ENCODE measurements at places on chromosomes 1 and 21.

- peak; percentile 21 for DNase-seq
These were observed 251.9 kb downstream of the DPYD start for GRCh38 chr1:97668945-97669344.

- no peak for DNase-seq
These were observed 24.6 kb downstream of the IER5 start for GRCh38 chr1:181113059-181113641.

DNA sequence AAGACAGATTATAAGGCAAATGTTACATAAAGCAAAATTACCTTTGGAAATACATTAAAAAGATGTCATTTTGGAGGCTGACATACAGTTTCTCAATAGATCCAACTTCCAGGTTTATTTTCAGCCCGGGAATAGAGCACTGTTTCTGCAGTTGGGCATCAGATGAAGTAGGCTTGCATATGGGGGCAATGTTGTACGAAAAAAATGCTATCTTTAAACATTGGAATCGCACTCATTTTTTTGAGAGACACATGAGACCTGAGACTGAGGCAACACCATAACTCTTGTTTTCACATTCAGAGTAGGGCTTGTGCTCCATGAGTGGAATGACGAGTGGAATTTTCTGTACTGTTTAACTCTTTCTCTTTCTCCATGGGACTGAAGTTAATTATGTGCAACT lies 122.4 kb upstream of the ZRANB2 start:
- DNase-seq = no peak

DNA sequence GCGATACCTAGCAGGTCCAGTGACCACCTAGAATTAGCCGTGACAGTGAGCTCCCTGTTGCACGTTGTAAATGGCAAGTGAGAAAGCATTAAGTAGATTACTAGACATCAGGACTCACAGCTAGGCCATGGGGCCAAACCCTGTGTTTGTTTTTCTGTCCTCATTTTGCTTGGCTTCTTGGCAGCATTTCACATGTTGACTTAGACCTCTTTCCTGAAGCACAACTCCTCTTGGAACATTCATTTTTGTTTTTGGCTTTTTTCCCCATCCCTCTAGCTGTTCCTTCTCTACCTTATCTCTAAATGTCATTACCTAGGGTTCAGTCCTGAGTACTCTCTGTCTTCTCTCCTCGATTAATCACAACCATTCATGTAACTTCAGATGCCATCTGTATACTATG lies 16.9 kb upstream of the PTPN14 start:
- no peak for DNase-seq

DNA sequence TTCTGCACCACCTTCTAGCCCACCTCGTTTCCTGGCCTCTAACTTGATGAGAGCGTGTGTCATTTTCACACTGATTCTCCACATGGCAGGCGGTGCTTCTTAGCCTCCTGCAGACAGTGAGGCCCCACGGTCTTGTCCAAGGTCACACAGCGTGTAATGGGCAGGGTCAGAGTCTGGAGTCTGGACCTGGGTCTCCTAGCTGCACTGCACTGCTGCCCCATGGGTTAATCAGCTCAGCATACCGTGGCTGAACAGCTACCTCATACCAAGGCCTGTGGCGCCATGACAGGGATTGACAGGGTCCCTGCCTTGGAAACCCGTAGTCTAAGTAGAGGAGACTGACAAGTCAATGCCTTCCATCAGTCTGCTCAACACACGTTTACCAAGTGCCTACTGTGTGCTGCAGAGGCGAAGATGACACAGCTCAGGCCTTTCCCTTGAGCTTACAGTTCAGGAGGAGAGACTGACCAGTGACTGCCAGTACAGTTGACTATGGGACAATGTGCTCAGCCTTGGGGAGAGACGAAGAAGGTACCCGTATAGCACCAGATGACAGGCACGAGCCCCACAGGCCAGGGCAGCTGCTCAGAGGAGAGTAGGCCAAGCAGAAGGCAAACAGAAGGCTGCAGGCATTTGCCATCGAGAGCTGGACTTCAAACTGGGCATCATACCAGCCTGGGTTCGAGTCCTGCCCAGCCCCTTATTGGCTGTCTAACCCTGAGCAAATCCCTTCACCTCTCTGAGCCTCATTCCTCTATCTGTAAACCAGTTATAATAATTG lies 5.5 kb downstream of the PCSK9 start:
- no peak for DNase-seq

DNA sequence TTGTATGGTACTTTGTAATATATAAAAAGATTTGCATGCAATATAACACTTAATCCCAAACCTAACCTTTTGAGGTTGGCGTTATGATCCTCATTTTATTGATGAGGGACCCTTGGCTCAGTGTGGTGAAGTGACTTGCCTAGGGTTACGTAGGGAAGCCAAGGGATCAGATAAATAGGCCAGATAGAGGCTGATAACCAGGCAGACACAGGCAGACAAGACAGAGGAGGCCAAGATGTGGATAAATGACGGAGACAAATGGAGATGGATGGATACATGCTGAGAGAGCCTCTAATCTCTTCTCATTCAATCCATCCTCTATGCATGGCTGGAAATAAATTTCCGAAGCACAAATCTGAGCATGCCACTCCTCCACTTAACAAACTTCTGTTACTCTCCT lies 136.9 kb upstream of the SPATA6 start:
- DNase-seq = no peak

GRCh38 chr1:160375788-160376524 lies 9.1 kb downstream of the NHLH1 start:
- peak; percentile 23 for DNase-seq

DNA sequence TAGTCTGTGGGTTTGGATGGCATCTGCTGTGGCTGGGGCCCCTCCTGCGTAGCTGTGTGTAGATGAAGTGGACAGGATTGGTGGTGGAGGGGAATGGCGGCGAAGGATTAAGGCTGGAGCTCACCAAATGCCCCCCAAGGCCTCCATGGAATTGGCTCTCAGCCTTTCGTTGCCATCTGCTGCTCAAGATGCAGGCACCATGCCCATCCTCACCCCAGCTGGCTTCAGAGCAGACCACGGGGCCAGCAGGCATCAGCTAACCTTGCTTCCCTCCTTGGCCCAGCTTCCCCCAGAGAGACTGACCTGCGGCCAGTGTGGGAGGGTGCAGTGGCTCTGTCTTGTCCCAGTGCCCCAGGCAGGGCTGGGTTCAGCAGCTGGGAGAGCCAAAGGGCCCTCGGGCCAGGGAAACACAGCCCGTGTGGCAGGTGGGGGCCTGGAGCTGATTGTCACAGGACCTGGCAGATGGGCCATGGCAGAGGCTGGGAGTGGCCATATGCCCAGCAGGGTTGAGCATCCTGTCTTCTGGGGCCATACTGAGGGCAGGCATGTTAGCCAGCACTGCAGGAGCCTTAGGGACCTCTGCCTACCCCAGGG lies 66.8 kb upstream of the ACTL8 start:
- no peak for DNase-seq

- no peak for DNase-seq
These were observed 27.1 kb downstream of the DHCR24 start for GRCh38 chr1:54859700-54860391.

GRCh38 chr1:241276391-241276790 lies 80.6 kb downstream of the RGS7 start:
- no peak for DNase-seq

DNA sequence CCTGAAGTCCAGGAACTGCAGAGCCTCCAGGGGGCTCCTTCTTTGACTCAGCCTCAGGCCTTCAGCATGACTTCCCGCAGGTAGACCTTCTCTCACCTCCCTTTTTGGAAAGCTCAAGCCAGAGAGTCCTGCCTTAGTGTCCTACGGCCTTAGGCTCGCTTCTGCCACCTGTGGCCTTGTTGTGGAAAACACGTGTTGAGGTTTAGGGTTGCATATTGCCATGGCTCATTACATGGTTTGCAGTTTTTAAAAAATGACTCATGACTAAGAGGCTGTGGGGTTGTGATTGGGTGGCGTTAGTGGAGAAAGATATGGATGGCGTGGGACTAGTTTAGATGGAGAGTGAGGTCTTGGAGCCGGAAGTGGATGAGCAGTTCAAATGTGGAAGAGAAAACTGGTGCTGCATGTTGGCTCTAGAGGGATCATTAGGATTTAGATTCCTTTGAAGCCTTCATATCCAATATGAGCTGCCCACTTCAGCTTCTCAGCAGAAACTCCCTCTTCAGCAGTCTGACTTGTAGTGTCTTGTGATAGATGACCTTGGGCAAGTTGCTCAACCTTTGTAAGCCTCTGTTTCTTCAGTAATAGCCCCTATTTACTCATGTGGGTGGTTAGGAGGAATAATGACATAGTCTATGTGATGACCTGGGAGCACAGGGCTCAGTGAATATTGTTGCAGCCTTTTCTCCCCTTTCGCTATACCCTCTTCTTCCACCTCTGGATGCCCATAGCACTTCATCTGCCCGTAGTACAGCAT lies 6.5 kb upstream of the FGGY start:
- peak; percentile 37 for DNase-seq

DNA sequence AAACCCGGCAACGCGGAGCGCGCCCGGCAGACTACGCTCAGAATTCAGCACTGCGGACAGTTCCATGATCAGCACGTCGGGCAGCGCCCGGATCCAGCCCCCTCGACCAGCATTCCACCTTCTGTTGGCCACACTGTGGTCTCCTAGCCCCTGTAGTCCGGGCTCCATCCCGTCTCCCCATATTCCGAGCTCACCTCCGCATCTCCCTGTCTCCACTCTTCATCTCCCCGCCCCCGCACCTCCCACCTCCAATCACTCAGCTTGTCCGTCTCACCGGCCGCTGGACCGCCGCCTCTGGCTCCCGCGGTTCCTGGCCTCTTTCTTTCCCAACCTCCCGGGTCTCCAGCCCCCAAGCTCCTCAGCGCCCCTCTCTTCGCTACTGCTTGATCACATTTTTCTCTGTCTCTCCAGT lies 500 bp downstream of the EPHA10 start:
- DNase-seq = peak; percentile 74

DNA sequence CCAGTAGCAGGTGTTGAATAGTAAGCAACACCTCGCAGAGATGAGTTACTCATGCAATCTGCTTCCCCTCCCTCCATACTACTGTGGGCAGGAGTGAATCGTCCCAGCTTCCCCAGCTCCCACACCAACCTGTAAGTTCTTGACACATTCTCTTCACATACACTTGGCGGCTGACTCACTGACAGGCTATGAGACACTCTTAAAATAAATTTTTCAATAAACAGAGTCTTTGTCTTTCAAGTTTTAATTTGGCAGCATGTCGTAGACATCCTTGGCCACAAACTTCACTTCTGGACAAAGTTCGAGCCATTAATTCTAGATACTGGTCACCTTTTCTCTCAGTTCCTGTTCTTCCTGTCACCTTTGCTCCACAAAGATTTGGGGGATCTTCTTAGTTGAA lies 290.7 kb downstream of the TM2D1 start:
- DNase-seq = no peak

GRCh38 chr1:64986903-64987871 lies 20.8 kb upstream of the JAK1 start:
- DNase-seq = no peak

DNA sequence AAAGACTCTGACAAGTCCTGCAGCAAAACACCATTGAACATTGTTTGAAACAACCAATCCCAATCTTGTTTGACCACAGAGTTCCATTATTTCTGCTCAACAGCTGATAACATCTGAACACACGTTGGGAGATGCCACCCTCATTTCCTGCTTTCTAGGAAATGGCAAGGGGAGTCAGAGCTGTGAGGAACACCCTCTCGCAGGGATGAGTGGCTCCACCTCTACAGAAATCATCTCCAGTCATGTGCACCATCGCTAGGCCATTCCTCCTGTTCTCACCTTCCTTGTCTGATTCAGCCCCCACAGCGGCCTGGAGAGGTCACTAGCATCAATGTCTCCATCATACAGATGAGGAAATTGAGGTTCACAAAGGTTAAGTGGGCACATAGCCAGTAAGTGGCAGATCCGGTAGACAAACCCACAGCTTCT lies 22.4 kb upstream of the RUNX3 start:
- peak; percentile 52 for DNase-seq

GRCh38 chr1:161725908-161726472 lies 4.6 kb downstream of the FCRLB start:
- peak; percentile 49 for DNase-seq

- no peak for DNase-seq
These were observed 590.9 kb upstream of the PLXNA2 start for GRCh38 chr1:208835097-208835463.

DNA sequence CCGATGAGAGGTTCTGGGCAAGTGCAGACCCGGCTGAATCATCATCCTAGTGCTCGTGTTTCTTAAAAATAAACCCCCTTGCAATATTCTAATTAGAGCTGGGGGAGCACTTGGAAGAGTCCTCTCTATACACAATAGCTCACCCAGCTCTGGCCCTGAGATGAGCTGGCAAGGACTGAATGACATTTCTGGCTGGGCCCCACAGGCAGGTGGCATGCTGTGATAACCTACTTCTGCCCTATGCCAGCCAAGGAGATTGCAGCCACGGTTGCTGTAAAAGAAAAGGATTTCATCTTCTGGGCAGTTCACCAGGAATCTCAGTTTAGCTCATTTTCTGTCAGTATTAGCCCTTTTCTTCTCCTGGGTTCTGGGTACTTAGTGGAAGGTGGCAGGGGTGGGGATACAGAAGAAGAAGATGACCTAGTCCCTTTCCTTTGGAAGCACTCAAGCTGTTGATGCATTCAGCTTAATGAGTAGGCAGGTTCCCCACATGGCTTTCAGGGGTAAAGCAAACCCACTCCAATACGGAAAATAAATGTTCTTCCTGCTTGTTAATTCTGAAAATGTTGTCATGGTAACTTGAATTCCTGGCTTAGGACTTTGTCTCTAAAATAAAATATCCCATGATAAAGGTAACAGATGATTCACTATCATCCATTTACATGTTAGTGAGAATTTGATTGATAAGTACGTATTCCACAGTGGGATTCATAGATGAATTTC lies 32.2 kb downstream of the VASH2 start:
- no peak for DNase-seq

- no peak for DNase-seq
These were observed 8.9 kb upstream of the RNF187 start for GRCh38 chr1:228478326-228478725.

- DNase-seq = no peak
These were observed 11.2 kb upstream of the AK2 start for GRCh38 chr1:33047839-33048305.

- DNase-seq = peak; percentile 34
These were observed 42.6 kb downstream of the KIRREL1 start for GRCh38 chr1:158035976-158036583.

DNA sequence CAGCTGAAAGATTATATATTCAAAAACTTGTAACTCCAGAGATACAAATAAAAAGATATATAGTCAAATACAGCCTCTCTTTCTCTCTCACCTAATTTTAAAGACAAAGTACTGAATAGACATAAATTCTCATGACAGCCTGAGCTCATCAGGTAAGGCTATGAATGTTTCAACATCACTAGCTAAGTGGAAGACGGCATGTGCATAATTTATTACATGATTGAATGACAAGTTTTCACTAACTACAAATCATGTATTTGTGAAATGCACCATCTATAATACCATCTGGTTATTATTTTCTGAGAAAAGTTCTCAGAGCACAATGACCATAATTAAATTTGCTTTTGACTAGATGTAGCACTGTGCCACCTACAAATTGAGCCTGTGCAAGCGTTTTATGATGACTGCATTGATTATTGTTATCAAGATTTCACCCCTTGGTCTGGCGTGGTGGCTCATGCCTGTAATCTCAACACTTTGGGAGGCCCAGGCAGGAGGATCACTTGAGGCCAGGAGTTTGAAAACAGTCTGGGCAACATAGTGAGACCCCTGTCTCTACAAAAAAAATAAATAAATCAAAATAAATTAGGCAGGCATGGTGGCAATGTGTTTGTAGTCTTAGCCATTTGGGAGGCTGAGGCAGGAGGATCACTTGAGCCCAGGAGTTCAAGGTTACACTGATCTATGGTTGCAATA lies 128.2 kb downstream of the APP start:
- no peak for DNase-seq

Measured in activated naive CD4-positive, alpha-beta T cell treated with anti-CD3 and anti-CD28 coated beads, Interleukin-2, amount 10 ng/mL, durations not matched to agents 7 days and 5 days (primary cell).